Activated CD4-positive, alpha-beta T cell treated with anti-CD3 and anti-CD28 coated beads, Interleukin-2, amount 50 U/mL, for 48 hours (primary cell): ENCODE measurements at places on chromosomes 2 and 18.
A peak's percentile ranks its signal among the peaks of the same experiment; 100 is the strongest.

GRCh38 chr18:69205925-69206324, 194.8 kb upstream of the DOK6 start:
- no peak for DNase-seq

DNA sequence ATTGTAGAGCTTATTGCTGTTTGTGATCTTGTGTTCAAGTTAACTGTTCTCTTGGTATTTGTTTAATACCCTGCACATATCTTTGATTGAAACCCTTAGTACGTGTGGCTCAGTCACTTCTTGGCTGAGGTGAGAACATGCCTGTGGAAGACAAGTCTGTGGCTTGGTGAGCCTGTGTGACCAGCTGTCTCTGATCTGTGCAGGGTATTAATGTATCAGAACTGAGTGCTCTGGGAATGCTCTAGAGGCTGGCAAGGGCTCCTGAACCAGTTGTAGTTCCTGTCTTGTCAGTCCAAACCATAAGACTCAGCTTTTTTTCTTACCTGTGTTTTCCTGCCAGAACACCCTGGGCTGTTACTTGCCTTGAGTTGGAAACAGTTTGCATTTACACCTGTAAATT, 52.4 kb upstream of the EPHA4 start:
- DNase-seq, result no peak

GRCh38 chr2:182541268-182541667, 114.4 kb upstream of the PDE1A start:
- no peak for DNase-seq

GRCh38 chr2:196284866-196285557, 113.6 kb upstream of the STK17B start:
- DNase-seq, result no peak

- no peak for DNase-seq
Observed at GRCh38 chr2:19990416-19990728, 467 bp upstream of the WDR35 start.

- no peak for DNase-seq
Observed at GRCh38 chr2:195659114-195659513, 2.1 kb downstream of the SLC39A10 start.

DNA sequence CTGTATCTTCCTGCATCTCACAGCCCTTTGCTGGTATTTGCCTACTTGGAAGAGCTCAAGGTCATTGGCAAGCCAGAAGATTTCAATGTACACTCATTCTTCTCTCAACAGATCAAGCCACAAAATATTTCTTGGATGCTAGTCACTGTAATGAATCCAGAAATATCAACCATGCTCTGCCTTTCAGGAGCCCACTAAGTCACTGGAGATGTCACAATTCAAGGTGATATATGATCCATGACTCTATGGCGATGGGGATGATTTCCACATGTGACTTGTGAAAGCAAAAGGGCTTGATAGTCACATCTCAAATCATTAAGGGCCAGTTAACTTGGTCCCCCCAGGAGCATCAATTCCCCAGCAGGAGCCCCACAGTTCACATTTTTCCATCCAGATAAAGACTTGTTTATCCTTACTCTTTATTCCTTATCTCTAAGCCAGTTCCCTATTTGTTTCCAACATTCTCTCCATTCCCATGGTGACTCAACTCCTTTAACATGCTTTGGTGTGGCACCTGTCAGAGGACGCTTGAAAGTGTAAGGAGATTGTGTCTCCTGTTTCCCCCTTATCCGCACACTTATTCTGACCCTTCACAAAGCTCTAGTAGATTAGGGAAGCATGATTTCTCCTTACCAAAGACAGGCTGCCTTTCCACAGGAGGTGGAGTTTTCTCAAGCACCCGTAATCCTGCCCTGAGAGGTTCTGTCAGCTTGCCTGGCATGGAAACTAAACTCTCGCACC, 15.8 kb downstream of the PKDCC start:
- DNase-seq, result no peak

GRCh38 chr18:11518788-11519685, 90.4 kb upstream of the SLC35G4 start:
- DNase-seq, result peak; percentile 56

DNA sequence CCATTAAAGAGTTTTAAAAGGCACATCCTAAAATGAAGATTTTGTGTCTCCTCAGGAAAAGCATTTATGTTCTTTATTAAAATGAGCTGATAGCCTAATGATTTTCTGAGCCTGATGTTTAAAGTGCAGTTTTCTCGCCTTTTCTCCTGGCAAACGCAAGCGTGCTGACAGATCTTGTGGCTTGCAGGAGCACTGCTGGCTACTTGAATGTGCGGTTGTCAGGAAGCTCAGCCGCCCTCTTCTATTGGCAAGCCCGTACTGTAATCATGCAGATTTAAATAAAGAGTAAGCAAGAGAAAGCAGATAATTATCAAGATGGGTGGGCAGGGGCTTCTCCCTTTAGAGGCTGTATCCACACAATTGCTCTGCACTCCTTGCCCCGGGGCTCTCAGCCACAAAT, 139.5 kb upstream of the SPHKAP start:
- no peak for DNase-seq

GRCh38 chr2:120515759-120516678, 170.1 kb downstream of the INHBB start:
- no peak for DNase-seq

GRCh38 chr2:188170356-188170755, 121.3 kb upstream of the GULP1 start:
- DNase-seq, result no peak

GRCh38 chr2:155546721-155547555, 785.6 kb downstream of the NR4A2 start:
- no peak for DNase-seq
